ENCODE measurements at places on chromosomes 6 and 20.

- DNase-seq = peak; percentile 92
Observed at GRCh38 chr20:17873410-17874270, 95.0 kb downstream of the SNX5 start.

DNA sequence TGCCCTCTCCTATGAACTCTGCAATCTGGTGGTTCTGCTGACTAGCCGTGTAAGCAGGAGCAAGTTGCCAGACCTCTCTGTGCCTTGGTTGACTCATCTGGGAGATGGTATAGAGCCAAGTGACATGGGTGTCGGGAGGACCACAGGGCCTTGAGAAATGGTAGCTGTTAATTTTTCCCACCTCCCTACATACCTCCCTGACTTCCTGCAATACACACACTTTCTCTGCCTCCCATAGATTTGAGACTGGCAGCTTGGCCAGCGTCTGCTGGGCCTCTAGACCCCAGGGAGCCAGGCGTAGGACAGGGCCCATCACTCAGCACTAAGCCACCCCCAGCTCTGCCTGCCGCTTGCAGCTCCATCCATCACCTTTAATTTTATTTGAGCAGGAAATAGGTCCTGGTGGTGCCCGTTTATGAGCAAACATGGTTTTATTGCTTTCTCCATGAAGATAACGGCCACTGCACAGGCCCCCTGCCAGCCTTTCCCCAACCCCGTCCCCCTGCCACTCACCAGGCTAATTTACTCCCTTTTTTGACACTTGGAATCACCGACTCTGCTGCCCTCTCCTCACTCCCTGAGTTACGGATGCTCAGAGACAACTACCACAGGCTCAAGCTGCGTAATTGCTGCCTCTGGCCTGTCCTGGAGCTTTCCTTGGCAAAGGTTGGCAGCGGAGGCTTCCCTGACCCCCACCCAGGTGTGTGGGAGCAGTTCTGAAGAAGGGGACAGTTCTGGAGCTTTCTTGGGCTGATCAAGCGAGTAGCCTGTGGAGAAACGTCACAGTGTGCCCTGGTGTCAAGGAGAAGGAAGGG is 11.1 kb downstream of the GLP1R start:
- DNase-seq = no peak

DNA sequence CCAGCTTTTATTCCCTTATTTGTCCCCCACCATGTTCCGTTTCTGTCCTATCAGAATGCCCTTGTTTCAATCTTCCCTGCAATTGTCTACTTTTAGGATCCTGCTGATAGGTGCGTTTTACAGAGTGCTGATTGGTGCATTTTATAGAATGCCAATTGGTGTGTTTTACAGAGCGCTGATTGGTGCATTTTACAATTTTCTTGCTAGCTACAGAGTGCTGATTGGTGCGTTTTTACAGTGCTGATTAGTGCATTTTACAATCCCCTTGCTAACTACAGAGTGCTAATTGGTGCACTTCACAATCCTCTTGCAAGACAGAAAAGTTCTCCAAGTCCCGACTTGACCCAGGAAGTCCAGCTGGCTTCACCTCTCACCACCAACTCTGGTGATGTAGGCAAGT is 161.6 kb upstream of the CDYL start:
- no peak for DNase-seq

GRCh38 chr20:17617212-17617867 is 47.5 kb downstream of the DSTN start:
- peak; percentile 66 for DNase-seq

GRCh38 chr6:139429580-139430145 is 55.2 kb upstream of the CITED2 start:
- DNase-seq = no peak

DNA sequence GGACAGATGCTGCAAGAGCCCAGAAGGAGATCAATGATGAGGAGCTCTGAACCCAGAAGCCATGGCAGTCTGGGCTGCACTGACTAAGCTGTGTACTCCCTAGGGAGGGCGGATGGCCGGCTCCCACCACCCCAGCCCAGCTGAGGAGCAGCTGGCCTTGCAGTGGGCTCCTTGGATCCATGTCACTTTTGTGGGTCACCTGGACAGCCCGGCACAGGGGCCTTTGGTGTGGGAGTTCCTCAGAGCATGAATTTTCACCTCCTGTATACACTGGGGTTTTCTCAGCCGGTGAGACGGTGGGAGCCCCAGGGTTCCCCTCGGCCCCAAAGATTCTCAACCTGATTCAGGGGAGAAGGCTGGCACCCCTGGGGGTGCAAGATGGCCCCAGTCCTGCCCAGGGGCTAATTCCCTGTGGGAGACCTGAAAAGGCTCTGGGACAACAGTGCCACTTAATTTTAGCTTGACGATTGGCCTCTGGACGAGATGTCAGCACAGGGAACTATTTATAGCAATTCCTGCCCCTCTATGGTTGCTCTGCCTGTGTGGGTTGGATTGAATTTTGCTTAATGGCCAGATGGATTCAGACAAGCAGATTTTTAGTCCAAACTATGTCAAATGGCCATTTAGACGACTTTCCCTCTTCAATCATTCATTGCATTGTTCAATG is 121.6 kb upstream of the PMEPA1 start:
- peak; percentile 45 for DNase-seq

DNA sequence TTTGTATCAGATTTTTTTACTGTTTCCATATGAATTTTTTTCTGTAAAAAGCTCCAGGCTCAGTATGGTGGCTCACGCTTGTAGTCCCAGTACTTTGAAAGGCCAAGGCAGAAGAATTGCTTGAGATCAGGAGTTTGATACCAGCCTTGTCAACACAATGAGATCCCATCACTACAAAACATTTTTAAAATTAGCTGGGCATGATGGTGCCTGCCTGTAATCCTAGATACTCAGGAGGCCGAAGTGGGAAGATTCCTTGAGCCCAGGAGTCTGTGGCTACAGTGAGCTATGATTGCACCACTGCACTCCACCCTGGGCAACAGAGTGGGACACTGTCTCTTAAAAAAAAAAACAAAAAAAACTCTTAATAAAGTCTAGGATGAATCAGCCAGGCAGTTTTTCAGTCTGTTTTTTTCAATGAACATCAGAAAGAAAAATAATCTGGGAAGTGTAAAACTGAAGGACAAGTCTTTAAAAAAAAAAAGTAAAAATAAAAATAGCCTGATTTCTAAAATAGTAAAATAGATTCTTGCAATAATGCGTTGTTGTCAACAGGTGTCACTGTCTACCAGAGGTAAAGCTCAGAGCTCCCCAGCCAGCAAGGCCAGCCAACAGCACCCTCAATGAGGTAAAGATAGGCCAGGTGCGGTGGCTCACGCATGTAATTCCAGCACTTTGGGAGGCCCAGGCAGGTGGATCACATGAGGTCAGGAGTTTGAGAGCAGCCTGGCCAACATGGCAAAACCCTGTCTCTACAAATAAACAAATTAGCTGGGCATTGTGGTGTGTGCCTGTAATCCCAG is 9.3 kb upstream of the ATG5 start:
- no peak for DNase-seq

DNA sequence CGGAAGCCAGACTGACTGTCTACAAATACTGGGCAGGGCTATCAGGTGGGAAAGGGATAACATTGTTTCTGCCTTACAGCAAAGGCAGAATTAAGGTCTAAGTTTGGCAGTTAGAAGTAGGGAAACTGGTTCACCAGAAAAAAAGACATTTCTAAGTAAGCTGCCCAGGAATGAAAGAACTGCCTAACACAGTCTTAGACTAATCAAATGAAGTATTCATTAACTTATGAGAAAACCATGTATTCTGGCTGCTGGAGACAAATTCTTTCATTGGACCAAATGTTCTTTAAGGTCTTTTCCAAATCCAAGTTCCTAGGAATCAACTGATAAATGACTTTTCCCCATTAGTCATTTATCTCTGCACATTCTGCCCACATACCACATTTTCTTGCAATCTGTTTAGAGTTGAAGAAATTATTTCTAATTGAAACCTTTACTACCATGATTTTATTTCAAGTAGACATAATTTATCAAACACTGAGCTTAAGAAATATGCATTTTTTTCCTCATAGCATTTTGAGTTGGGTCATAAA is 120.3 kb upstream of the OGFRL1 start:
- DNase-seq = no peak

- DNase-seq = no peak
Observed at GRCh38 chr20:19794941-19795340, 36.9 kb downstream of the RIN2 start.

GRCh38 chr20:57249772-57250171 is 16.7 kb downstream of the BMP7 start:
- no peak for DNase-seq

DNA sequence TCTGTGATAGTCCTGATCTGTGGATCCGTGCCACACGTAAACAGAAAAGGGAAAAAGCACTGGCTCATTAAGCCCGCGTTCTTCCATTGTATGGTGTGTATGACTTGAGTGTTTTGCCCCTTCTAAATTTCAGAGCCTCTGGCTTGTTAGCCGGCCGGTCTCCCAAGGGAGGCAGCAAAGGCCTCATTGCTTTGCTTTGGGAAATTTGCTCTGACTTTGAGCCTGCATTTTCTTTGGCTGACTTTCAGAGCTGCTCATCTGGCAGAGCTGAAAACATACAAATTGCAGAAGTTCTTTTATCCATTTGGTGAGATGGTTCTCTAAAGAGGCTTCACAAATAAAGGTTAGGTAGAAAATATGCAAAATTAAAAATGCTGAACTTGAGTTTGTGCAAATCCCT is 123.0 kb downstream of the UTRN start:
- DNase-seq = no peak

GRCh38 chr6:136033416-136033815 is 181.9 kb downstream of the PDE7B start:
- DNase-seq = no peak

DNA sequence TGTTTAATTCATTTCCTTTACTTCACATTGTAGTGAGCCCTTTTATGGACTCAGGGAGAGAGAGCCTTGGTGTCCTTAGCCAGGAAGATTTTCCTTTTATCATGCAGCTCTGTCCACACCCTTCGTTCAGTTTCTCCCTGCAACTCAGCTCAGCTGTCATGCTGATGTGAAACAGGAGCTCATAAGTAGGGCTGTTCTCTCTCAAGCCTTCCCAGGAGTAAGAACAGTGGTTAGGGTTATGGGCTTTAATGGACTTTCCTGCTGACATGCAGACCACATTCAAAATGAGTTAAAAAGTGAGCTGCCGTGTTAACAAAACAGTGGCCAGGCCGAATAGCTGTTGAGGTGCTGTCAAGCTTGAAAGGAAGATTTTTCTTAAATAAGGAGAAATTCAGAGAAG is 104.1 kb downstream of the BCKDHB start:
- no peak for DNase-seq

DNA sequence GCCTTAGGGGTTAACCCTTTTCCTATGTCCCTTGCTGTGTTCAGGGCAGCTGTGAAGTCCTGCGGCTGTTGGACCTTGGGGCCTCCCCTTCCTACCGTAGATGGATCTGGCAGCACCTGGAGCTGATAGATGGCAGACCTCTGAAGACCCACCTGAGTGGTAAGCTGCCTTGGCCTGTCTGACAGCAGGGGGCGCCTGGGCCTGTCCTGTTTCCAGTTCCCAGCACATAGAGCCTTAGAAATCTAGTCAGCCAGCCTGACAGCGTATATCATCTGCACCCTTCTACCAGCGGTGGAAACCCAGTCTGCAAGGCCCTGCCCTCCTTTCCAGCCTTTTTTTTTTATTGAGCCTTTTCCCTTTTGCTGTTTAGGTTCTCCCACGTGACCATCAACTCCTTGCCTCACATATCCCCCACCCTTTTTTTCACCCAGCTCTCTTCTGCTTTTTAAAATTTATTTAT is 26.6 kb downstream of the CNBD2 start:
- DNase-seq = peak; percentile 82

GRCh38 chr6:104187616-104188015 is 672.1 kb downstream of the HACE1 start:
- DNase-seq = no peak

GRCh38 chr20:61414455-61414991 is 162.5 kb downstream of the CDH4 start:
- DNase-seq = no peak

GRCh38 chr20:24468401-24469115 is 871 bp upstream of the SYNDIG1 start:
- no peak for DNase-seq

DNA sequence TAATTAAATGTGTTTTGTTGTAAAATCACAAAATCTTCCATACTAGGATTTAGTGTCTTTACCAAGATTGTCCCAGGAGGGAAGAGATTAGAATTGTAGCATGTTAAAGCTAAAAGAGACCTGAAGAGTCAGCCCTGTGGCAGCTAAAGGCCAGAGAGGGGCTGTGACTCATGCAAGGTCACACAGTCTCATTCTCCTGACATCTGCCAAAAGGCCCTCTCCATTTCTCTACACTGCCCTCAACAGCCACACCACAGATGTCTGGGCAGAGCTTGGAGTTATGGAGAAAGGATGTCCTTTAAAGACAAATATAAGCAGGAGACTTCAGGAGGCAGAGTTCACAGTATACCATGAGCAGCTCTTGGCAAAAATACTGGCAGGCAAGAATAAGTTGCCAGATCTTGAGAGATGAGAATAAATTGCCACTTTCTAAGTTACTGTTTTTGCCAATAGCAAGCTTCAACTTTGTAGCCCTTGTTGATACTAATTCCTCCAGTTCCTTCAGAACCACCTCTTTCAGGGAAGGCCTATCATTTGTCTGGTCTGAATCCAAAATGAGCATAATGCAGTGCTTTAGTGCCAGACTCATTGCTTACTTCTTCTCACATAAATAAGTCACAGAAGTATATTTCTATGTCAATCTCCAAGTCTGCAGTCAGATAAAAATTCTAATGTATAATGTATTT is 41.7 kb downstream of the AKIRIN2 start:
- no peak for DNase-seq

GRCh38 chr6:22222469-22222868 is 74.4 kb downstream of the PRL start:
- DNase-seq = no peak

DNA sequence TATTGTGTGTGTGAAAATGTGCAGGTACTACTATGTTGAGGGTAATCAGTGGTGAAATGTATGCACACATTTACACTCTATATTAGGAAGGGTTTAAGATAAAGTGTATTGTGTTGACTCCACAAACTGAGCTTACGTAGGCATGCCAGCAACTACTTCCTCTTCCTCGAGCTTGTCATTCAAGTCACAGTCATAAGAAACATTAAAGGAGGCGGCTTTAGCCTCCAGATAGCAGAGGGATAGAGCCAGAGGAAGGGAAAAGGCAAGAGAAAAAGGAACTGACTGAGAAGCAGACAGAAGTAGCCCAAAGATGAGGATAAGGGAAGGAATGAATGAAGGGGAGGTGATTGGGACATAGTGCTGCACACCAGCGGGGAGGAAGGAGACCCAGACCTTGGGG is 55.2 kb downstream of the SMLR1 start:
- DNase-seq = no peak

GRCh38 chr6:66985816-66986215 is 1278.8 kb upstream of the EYS start:
- DNase-seq = no peak

- DNase-seq = no peak
Observed at GRCh38 chr6:149452037-149452939, 32.5 kb downstream of the ZC3H12D start.

Measured in left forelimb (tissue), 1 donor.